T-helper 1 cell (primary cell): ENCODE measurements at places on chromosomes 5 and 9.

DNA sequence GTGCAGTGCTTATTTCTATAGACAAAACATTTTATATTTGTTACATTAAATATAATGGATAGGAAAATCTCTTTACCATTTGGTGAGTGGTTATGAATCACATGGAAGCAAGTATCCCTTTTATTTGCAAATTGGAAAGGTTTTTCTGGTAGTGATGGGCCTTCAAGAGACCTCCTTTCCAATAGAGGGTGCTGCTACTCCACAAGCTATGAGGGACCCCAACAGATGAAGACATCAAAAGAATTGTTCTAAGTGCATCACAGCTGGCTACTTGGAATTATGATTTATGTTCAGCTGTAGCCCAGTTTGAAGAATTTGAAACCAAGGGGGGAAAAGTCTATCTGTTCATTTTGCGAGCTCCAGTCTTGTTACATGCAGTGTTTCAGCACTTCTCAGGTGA is 493.7 kb upstream of the SGCD start:
- no peak for DNase-seq

DNA sequence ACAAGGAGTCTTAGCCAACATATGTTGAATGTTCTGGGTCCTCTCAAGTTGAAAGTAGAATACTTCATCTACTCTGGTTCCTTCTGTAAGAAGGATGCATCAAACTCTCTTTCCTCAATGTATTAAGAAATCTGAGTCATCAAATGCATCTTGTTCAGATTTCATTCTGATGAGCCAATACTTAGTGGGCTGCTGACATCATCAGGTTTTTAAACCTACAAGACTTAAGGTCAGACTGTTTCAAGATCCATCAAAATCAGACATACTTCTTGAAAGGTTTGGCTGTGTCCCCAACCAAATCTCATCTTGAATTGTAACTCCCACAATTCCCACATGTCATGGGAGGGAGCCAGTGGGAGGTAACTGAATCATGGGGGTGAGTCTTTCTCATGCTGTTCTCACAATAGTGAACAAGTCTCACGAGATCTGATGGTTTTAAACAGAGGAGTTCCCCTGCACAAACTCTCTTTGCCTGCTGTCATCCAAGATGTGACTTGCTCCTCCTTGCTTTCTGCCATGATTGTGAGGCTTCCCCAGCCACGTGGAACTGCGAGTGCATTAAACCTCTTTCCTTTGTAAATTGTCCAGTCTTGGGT is 168.8 kb downstream of the RAPGEF6 start:
- DNase-seq = no peak

DNA sequence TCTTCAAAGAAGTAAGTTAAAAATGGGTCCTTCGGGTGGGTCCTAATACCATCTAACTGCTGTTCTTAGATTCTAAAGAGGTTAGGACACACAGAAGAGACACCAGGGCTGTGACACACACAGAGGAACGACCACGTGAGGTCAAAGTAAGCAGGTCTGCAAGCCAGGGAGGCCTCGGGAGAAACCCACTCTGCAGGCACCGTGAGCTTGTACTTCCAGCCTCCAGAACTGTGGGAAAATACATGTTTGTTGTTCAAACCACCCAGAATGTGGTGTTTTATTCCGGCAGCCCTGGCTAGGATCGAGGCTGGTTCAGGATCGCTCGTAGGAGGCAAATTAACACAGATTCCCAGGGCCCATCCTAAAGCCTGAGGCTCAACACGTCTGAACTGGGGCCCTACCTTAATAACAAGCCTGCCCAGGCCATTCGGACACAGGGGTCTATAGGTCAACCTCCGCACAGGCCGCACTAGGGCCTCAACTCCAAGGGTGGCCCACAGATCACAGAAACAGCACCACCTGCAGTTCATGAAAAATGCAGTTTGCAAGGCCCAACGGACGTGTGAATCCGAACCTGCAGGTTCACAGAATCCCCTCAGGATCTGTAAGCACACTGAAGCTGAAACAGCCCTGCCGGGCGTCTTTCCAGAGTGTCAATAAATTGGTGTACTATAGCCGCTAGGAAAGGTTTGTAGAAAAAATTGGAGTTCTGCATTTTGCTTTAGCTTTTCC is 7.1 kb downstream of the MED10 start:
- no peak for DNase-seq

DNA sequence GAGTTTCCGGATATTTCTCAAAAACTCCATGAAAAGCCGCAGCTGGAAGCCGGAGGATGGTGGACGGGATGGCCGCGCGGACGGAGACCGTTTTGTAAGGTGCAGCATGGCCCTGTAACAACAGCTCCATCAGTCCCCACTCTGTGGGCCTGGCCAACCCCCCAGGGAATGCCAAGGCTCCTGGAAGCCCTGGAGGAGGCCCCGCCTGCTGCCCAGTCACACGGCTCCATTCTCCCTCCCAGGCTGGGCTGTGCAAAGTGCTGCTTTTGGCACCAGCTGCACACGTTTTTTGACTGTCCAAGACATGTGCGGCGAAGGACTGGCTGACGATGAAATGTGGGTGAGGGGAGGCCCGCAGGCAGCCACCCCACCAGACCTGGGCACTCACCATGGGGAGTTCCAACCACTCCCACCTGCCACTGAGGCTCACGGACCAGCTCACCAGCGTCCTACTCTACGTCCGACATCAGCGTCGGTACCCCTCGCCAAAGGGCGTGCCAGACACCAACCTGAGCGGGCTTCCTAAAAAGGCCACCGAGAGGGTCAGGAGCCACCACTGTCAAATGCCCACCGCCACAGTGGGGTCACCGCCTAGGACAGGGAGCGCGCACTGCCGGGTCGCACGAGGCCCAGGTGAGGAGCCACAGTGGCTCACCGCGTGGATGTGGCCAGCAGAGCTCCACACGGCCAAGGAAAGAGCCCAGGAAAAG is 27.3 kb downstream of the PNPLA7 start:
- DNase-seq = no peak

DNA sequence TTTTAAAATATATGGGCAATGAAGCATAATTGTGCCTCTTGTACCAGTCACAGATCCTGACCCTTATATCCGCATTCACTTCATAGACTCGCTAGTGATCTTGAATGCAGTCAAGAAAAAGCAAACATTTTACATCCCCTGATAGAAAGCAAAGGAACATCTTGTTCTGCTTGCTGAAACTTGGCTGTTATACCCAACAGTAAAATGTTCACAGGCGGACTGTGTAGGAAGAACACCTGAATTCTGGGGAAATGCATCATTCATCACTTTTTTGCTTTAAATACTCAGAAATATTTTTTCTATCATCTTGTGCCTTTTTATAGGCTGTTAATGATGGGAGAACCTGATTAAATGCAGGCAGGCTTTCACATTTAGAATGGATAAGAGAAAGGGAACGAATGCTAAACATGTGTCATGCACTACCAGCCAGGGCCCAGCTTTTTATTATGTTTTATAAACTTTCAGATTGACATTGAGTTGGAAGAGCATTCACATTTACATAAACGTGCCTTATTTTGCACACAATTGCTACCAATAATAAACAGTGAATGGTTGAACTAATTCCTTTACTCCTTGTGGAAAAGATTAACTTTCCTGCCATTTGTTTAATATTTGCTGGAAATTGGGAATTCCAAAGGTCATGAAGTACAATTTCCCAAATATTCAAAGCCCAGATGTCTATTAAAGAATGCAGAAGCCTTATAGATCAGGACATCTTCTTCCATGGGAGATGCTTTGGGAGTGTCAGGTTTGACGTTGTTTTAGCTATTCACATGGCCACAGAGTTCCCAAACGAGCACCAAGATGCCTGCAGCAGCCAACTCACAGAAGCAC is 756.2 kb downstream of the TLE1 start:
- DNase-seq = no peak

DNA sequence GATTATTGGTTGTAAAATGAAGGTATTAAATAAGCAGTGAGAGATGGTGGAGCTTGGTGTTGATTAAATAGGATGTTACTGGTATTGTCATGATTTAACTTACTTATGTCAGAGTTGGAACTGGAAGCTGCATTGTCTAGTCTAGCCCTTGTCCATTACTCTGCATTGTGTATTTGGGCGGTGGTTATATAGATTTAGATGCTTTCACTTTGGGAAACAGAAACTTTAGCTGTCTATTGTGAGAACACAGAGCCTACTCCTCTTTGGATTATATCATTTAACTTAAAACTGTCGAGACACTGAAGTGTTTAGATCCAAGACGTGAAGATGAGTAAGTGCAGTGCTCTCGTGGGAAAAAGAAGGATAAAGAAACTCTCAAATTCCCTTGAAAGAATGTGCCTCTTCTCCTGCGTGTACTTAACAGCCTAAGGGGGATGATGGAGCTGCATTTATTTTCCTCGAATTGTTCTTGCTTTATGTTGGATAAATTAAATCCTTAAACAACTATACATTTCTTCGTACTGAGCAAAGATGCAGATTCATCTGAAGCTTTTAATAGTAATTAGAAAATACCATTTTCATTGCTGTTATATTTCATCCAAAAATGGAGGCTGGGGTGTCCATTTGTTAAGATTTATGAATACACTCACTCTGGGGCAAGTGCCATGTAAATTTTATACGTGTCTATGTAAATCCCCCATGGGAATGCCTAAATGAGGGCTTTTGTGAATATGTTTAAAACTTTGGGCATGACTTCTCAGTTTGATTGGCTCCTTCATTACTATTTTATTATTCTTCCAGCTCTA is 21.6 kb downstream of the FBXL7 start:
- no peak for DNase-seq

DNA sequence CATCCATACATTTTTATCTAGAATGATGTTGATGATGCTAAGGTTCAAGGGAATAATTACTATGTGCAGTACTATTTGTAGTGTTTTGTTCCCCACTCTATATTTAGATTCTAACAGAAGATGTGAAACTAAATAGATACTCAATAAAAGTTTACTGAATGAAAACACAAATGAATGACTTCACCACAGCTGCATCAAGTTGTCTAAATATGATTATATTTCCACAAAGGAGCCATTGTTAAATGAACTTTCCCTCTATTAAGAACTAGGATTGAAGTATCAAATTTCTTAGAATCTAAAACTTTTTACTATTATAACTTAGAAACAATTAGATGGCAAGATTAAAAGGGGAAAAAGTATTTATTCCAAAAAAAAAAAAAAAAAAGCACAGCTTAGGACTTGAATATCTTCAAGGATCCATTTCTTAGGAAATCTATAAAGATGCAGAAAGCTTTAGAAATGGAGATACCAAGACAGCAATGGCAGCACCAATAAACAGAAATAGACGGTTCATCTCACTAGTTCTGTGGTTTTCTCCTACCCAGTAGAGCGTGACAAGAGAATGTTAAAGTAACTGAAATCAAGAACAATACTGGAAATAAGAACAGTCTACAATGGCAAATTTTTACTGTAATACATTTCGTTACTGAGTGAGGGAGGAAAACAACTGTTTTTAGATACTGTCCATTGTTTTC is 347.6 kb downstream of the EBF1 start:
- DNase-seq = no peak

GRCh38 chr5:132473668-132474067 is 16.9 kb downstream of the IRF1 start:
- no peak for DNase-seq

DNA sequence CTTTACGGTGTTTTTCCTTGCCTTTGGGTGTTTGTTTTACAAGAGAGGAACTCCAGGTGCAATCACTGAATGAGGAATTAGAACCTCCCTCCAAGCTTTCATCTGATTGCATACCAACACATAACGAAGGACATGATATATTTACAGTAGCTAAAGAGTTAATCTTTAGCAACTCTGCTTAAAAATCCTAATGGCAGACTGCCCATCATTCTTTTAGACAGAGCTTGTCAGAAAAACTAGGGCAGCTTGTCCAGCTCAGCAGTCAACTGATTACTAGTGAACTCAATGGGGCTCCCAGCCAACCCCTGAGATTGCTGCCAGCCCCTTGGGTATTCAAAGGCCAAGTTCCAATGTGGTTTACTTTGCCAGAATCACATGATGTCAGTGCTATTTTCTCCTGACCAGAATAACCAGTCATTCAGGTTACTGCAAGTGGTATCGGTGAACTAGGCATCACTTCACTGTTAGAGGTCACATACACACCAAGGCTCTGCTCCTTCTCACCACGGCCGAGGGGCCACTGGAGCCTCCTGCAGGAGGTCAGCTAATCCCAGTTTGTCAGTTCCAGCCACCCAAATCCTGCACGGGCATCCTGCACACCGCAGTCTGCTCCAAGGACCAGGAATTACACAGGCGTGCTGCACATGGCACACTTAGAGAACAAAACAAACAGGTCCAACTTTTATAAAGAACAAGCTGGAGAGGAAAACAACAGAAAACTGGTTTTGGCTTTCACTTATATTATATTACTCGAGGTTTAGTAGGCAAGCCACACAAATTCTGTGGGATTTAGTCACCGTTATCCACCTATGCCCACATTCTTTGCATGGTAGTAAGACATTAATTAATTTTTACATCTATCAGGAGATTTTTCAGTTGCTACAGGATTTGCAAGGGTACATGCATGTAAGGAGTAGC is 62.5 kb downstream of the NFIB start:
- no peak for DNase-seq

DNA sequence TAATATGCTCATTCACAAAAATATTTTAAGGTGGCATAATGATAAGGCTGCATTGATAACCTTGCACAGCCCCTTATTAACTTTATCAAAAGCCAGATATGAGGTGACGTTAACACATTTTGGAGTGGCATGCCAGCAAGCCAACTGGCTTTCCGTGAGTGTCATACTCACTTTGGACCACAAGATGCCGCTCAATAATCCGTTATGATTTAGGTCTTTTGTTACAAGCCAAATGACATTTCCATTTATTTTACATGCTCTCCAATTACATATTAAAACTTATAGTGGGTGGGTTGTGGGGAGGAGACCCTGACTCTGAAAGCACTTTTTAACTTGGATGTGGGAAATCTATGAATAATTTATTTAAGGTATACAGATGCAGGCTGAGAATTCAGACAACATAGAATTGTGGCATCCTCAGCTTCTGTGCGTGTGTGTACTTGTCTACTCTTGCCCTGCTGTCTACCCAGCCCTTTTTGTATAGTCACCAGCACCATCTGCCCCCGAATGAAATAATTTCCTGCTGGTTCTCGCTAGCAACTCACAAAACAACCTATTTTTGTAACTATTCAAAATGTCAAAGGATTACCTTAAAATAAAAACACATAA is 305.1 kb downstream of the PSAT1 start:
- DNase-seq = no peak

DNA sequence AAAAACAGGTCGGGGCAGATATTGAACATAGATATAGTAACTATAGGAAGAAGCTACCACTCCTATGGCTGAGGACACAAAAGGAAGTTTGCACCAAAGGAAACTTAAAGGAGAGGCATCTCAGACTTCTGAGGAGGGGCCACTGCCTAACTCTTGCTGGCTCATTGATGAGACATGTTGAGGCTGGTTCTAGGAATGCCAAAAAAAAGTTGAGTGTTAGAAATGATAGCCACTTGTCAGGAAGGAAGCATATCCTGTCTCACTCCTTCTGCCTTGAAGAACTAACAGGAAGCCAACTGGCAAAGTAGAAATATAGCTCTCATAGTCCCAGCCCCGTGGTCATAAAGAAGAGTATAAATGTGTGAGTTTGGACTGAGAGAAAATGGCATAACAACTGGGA is 23.3 kb upstream of the STOM start:
- DNase-seq = no peak

- DNase-seq = no peak
These were observed 141.1 kb upstream of the RANBP3L start for GRCh38 chr5:36442796-36443195.
